ENCODE measurements at places on chromosomes 5 and 9.

- no peak overlapping the region for H3K27ac ChIP-seq
- H3K36me3 ChIP-seq, result no peaks in the 10 kb centered on the region
- no peak overlapping the region for H3K4me3 ChIP-seq
- H3K4me1 ChIP-seq, result no peaks in the 10 kb centered on the region
- H3K27me3 ChIP-seq, result no peaks in the 10 kb centered on the region
These were observed 55.7 kb downstream of the TSSK1B start for GRCh38 chr5:113378959-113379541.

DNA sequence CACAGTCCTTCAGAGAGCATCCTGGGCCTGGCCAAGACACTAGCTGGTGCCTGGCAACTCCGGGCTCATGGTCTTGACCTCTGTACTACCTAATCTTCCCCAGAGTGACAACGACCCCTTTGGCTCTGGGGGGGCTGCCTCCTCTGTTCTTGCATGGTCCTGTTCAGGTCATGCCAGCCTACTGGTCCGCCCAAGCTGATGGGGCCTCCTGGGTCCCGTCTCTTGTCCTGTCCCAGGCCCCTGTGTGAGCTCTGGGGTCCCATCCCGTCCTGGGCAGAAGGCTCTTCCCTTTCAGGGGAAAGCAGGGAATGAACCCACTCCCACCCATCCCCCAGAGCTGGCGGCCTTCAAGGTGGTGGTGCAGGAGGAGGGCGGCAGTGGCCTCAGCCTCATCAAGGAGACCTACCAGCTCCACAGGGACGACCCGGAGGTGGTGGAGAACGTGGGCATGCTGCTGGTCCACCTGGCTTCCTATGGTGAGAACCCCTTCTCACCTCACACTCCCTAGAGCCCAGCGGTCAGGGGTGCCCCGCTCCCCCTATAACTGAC lies 13.3 kb downstream of the REXO4 start:
- peaks cover 6% of the 10 kb centered on the region for H3K36me3 ChIP-seq
- no peak overlapping the region for H3K27ac ChIP-seq
- no peak for DNase-seq
- H3K4me1 ChIP-seq, result no peaks in the 10 kb centered on the region
- no peak overlapping the region for H3K4me3 ChIP-seq
- no peaks in the 10 kb centered on the region for H3K27me3 ChIP-seq

GRCh38 chr5:102561894-102562760 lies 63.3 kb upstream of the SLCO6A1 start:
- H3K27me3 ChIP-seq, result no peaks in the 10 kb centered on the region
- H3K4me1 ChIP-seq, result no peaks in the 10 kb centered on the region
- H3K36me3 ChIP-seq, result no peaks in the 10 kb centered on the region
- DNase-seq, result peak; percentile 5
- no peak overlapping the region for H3K27ac ChIP-seq
- H3K4me3 ChIP-seq, result no peak overlapping the region

- no peak overlapping the region for H3K27ac ChIP-seq
- H3K27me3 ChIP-seq, result no peaks in the 10 kb centered on the region
These were observed 83.0 kb upstream of the IL33 start for GRCh38 chr9:6132650-6133049.

- H3K4me1 ChIP-seq, result no peaks in the 10 kb centered on the region
- H3K27me3 ChIP-seq, result no peaks in the 10 kb centered on the region
- DNase-seq, result no peak
- no peaks in the 10 kb centered on the region for H3K36me3 ChIP-seq
These were observed 51.3 kb upstream of the MROH2B start for GRCh38 chr5:41122459-41122858.

DNA sequence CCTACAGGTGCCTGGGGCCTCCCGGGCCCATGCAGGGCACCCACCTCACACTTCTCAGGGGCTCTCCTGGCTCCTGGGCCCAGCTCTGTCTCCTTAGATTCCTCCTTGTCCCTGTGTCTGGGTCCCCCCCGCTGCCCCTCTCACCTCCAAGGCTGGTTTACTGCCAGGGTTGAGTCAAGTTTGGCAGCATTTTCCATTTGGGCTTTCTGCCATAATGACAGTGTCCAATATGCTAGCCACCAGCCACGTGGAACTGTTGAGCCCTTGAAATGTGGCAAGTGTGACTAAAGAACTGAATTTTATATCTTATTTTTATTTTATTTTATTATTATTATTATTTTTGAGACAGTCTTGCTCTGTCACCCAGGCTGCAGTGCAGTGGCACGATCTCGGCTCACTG lies 1.9 kb downstream of the TTC16 start:
- DNase-seq, result no peak
- H3K36me3 ChIP-seq, result peaks cover 3% of the 10 kb centered on the region
- no peak overlapping the region for H3K27ac ChIP-seq
- H3K4me1 ChIP-seq, result no peaks in the 10 kb centered on the region
- no peak overlapping the region for H3K4me3 ChIP-seq

DNA sequence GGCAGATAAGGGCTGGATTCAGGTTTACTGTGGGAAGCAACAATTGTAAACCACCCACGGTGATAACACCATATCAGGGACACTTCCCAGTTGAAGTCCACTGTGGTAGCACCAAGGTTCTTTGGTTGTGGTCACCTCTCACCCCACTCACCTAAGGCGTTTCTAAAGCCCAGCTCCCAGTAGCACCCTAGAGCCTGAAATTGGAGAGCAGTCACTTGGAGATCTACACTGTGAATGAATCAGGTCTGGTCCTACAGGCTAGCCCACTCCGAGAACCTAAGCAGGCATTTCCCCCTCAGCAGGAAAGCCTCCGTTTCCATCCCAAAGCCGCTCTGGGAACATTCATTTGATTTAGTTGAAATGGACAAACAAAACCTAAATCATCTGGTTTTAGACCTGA lies 191.3 kb downstream of the TTC39B start:
- no peak overlapping the region for H3K27ac ChIP-seq
- no peaks in the 10 kb centered on the region for H3K27me3 ChIP-seq
- no peak for DNase-seq

GRCh38 chr5:91928754-91929521 lies 545.8 kb upstream of the ARRDC3 start:
- peak; percentile 1 for DNase-seq
- no peak overlapping the region for H3K4me3 ChIP-seq
- H3K36me3 ChIP-seq, result no peaks in the 10 kb centered on the region

- no peak overlapping the region for H3K4me3 ChIP-seq
- H3K4me1 ChIP-seq, result no peaks in the 10 kb centered on the region
- DNase-seq, result no peak
- no peaks in the 10 kb centered on the region for H3K27me3 ChIP-seq
These were observed 2.5 kb upstream of the AQP7 start for GRCh38 chr9:33404788-33405362.

- no peak overlapping the region for H3K4me3 ChIP-seq
- H3K27ac ChIP-seq, result no peak overlapping the region
- H3K27me3 ChIP-seq, result no peaks in the 10 kb centered on the region
- no peaks in the 10 kb centered on the region for H3K4me1 ChIP-seq
- H3K36me3 ChIP-seq, result no peaks in the 10 kb centered on the region
These were observed 342.5 kb upstream of the ACTBL2 start for GRCh38 chr5:57825031-57825686.

DNA sequence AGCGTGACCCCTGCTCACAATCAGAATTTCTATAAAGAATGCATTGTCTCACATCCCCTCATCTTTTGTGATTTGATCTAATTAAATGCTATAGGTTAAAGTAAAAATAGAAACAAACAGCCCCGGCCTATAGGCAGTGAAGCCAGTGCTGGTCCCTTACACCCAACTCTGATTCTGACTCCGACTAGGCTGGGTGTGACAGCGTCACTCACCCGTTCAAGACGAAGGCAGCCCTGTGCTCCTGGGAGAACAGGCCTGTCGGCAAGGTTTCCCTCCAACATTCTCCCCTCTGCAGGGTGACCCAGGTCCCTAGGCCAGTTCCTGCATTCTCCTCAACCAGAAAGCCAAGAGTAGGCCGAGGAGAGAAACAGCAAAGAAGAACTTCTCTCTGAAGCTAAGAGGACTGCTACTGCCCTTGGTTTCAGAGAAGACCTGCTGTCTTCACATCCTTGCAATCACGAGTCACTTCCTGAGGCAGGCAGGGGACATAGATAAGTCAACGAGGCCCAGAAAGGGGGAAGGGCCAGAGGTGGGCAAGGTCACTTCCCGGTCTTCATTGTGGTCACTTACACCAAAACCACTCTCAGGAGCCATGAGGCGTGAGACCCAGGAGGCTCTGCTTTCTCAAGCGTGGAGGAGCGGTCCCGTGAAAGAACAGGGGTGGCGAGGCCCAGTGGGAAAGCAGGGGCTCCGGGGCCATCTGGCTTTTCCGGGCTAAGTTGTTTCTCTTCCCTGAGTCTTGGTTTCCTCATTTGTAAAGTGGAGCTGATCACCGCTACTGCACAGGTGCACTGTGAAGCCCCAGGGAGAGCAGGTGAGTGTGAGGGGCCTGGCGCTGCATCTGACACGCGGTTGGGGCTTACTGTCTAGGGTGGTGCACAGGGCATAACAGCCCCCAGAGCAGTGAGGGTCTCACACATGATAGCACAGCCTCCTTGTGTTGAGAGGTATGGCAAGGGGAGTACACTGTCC lies 200.8 kb downstream of the CRB2 start:
- no peaks in the 10 kb centered on the region for H3K4me1 ChIP-seq
- H3K36me3 ChIP-seq, result no peaks in the 10 kb centered on the region
- H3K27ac ChIP-seq, result no peak overlapping the region
- no peak overlapping the region for H3K4me3 ChIP-seq
- DNase-seq, result no peak

- H3K27me3 ChIP-seq, result no peaks in the 10 kb centered on the region
- no peaks in the 10 kb centered on the region for H3K36me3 ChIP-seq
- H3K4me1 ChIP-seq, result no peaks in the 10 kb centered on the region
- DNase-seq, result no peak
These were observed at the start of gene PCDHA1 for GRCh38 chr5:140785905-140786686. PCDHA1 (plus strand) TSS chr5:140786140.

Measured in small intestine (tissue), 16 donors.